ENCODE measurements at places on chromosomes 3 and 15.

DNA sequence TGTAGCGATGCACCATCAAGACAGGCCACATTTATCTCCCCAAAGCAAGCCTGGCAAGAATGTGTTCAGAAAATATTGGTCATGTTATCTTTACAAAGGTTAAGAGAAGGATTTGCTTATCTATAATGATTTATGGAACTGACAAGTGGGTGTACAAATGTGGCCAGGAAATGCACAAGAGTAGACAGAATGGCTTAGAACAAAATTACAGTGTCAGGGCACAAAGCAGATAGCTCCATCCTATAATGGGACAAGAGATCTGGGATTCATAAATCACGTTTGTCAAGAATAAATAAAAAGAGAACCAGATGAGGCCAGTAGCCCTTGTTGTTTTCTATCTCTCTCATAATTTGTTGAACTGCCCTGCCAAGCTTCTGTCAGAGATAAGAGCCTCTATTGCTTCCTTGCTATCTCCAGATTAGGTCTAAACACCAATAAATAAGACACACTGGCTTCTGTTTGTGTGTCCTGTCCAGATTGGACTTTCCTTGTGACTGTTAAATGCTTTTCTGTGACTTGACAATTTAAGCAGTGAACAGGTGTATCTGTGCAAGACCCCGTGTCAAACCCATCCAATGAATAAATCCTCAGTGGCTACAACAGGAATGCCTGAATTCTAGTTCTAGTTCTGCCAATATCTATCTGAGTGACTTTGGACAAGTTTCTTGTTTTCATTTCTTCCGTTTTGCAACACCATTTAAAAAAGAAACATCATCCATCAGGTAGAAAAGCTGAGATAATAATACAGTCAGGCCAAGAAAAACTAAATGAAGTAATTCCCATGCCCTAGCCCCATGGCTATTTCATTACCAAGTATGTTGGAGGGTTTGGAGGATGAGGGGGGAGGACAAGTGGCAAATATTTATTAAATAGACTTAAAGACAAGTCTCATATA, 157.2 kb downstream of the DCLK3 start:
- DNase-seq, result no peak

- DNase-seq, result no peak
Measured at GRCh38 chr3:61954097-61954540, 392.7 kb downstream of the PTPRG start.

DNA sequence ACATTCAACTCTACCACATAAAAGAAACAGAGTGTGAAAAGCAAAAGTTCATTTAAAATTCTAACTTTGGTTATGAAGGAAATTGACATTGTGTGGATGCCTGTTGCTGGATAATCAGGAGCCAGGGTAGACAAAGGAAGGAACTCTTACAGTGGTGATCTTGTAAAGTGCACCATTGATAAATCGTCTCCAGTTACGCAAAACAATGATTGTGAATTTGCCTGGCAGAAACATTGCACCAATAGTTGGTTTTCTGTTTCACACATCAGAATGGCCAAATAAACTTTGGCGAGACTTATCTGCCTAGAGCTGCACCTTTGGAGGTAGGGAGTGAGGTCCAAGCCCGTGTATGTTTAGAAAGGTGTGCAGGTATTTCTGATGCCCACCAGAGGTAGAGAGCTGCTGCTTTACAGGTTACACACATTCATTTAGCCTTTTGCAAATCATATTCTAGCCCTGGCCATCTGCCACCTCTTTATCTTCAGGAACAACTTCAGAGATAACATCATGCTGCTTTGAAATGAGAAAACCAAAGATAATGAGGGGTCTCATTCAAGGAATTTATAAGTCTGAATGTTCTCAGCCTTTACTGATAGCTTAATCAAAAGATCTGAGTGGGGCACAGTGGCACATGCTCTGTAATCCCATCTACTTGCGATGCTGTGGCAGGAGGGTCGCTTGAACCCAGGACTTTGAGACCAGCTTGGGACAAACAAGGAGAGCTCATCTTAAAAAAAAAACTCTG, 47.4 kb upstream of the P3H2 start:
- DNase-seq, result no peak

- DNase-seq, result no peak
Measured at GRCh38 chr15:67613211-67613610, 70.7 kb downstream of the MAP2K5 start.

GRCh38 chr3:188051801-188052168, 102.2 kb upstream of the LPP start:
- DNase-seq, result no peak

Measured in NCI-H2171 treated with DMSO at 0.1 percent for 48 hours (cell line).